ENCODE measurements at places on chromosomes 2 and 18.

GRCh38 chr18:49019446-49020045, 68.8 kb upstream of the SMAD7 start:
- no peak for DNase-seq

DNA sequence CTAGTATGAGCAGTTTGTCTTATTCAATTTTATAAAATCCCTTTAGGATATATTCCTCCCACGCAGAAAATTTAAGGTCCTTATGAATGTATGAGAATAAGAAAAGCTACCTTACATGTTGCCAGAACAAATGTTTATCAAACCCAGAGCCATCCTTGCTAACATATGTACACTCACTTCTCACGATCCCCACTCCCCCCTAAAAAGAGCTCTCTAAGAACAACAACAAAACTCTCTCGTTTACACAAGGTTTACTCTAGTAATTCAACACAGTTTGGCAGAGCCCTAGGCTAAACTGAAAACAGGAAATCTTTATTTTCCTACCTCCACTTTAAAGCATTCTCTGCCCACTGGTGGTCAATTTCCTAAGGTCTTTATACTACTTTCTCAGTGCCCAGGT, 504.9 kb downstream of the ZEB2 start:
- DNase-seq: no peak

- no peak for DNase-seq
Observed at GRCh38 chr18:22113144-22113844, 56.1 kb upstream of the GATA6 start.

DNA sequence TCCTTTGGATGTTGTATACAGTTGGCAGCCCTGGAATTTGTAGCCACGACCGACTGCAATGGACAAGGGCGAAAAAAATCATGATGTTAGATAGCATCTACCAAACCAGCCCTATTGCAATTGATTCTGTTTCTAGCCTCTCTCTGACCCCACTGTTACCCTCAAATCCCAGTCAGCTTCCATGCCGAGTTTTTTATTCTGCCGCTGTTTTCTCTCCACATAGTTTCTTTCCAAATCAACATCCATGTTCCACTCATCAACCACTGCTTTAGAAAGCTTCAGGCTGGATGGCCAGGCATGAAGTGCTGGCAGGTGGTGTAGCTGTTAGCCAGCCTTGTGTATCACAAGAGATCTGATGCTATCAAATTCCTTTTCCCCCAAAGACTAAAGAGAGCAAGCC, 272.8 kb downstream of the FIGN start:
- no peak for DNase-seq

DNA sequence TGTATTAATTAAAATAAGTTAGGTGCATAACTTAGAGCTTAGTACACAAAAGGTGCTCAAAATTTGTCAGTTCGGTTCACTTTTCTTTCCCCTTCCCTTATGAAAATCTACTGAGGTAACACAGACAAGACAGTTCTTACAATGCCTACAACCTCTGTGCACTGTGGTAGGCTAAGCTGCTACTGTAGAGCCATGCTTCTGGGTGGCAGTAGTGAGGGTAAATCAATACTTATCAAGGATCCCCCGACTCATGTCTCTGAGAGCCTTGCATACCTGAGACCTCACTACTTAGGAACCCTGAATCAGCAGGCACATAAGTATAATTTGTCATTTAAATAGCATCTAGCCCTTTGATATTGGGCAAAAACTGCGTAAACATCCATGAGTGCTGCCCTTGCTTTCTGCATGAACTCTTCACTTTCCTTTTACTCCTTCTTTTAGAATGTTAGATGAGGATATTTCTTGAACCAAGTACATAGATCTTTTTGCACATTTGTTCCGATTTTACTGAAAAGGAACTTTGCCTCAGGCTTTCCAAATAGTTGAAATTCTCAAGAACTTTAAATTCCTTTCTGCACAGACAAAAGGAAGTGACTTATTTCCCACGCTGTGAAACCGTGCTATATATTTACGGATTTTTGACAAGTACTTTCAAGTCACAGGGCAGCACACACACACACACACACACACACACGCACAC, 234.4 kb downstream of the TRIB2 start:
- DNase-seq: peak; percentile 74

- DNase-seq: no peak
Observed at GRCh38 chr2:195434346-195434745, 222.7 kb upstream of the SLC39A10 start.

GRCh38 chr18:37254236-37254754, 311.3 kb downstream of the CELF4 start:
- DNase-seq: no peak

GRCh38 chr2:120832296-120833070, 96.8 kb downstream of the GLI2 start:
- no peak for DNase-seq

- DNase-seq: no peak
Observed at GRCh38 chr2:46239847-46240181, 57.4 kb upstream of the EPAS1 start.

GRCh38 chr2:101732199-101732598, 34.7 kb downstream of the MAP4K4 start:
- DNase-seq: no peak

DNA sequence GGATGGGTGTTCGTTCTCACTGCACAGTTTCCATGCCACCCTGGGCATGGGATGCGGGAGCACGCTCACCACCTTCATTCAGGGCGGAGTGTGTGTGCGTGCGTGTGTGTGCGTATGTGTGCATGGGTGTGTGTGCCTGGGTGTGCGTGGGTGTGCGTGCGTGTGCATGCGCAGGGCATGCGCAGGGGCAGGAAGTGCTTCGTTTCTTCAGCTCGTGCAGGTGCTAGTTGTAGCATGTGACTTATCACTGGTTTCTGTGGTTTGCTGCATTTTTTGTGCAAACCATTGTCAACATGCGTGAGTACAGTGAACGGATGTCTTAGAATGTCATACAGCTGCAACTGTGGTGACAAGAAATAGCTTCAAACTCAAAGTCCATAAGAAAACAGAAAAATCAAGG, 179.5 kb downstream of the PTGR3 start:
- DNase-seq: no peak

GRCh38 chr2:17912266-17912691, 33.8 kb downstream of the KCNS3 start:
- DNase-seq: no peak

DNA sequence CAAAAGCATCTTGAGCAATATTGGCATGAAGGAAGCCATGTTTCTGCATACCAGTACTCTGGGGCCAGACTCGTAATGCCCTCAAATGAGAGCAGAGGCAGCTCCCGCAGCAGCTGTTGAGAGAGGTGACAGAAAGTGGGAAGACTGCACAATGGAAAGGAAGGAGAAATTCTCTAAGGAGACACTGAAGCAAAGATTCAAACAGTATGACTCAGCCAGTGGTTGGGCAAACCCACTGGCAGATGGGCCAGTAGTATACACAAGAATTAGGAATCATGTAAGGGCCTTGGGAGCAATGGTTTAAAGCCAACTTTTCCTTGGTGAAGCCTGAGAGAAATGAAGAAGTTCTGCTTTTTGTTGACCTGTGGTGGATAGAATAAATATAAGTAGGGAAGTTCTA, 2092.7 kb upstream of the PIK3C3 start:
- DNase-seq: no peak

DNA sequence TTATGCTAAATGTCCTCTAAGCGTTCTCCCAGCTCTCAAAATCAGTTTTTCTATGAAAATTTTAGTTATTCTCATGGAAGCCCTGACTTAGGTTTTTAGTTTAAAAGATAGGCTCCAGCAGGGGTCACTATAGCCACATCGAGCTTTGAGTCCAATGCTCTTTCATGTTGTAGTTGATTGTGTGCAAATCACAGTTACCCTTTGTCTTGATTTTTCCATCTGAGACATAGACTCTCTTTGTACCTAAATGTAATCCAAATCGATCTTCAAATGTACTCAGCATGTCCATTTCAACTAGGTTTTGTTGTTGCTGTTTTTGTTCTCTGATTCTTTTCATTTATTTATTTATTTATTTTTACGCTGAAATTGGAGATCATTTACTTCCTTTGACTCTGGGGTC, 26.4 kb upstream of the MSTN start:
- DNase-seq: peak; percentile 76

- DNase-seq: no peak
Observed at GRCh38 chr2:131517106-131517831, 10.4 kb upstream of the CCDC74A start.

DNA sequence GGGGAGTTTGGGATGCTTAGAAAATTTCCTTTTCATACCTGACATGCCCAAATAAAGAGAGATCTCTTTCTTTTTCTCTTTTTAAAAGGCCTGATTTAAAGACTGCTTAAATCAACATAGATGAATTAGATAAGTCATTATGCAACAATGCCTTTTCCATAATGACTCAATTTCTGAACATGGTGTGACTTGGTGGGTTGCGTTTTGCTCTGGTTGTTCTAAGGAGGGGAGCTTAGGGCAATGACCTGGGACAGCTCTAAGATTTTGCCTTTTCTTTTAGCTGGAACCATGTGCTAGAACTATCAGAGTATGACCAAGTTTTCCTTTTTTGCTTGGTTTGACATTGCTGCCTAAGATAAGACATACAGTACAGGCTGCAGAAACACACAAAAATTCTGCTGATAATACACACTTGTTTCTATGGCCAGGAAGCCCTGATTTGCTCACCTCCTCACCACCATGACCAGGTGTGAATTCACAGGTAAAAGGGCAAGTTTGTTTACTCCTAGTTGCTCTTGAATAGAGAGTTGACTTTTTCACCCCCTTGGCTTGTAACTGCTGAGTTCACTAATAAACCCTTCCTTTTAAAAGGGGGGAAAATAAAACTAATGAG, 58.1 kb upstream of the IL1RL1 start:
- DNase-seq: no peak

GRCh38 chr2:1495676-1496358, 82.6 kb downstream of the TPO start:
- DNase-seq: no peak

DNA sequence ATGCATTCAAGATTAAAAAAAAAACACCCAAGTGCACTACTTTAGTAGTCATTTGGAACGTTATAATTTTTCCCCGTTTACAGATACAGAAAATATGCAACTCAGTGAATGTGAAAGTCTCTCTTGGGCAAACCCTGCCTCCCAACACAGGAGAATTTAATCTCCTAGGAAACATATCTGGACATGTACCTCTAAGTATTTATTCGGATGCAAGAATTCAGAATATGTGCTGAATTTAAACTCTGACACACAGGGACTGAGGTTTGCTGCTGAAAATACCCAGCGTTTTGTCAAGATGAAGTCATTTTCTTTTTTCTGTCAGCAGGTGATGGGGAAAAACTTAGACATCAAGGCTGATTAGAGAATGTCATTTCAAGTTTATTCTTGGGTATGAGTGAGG, 105.4 kb downstream of the ACKR3 start:
- DNase-seq: no peak

GRCh38 chr2:240557808-240558207, at the start of gene ANKMY1:
Gene ANKMY1 (minus strand): TSS chr2:240557988. CDS start chr2:240557335, 653 bp downstream.
- peak; percentile 92 for DNase-seq

DNA sequence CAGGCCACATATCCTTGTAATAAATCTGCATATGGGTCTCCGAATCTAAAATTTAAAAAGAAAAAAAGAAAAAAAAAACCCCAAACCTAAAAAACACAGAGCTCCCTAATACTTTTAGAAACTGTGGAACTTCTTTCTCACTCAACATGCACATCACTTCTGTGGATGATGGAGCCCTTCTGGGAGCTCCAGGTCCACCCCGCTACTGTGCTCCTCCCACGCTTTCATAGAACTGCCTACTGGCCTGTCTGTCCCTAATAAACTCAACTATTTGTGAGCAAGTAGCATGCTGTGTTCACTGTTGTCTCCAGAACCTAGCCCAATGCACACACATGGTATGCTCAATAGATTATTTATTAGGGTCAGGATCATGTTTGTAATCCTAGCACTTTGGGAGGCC, 83.1 kb upstream of the FZD5 start:
- DNase-seq: no peak

DNA sequence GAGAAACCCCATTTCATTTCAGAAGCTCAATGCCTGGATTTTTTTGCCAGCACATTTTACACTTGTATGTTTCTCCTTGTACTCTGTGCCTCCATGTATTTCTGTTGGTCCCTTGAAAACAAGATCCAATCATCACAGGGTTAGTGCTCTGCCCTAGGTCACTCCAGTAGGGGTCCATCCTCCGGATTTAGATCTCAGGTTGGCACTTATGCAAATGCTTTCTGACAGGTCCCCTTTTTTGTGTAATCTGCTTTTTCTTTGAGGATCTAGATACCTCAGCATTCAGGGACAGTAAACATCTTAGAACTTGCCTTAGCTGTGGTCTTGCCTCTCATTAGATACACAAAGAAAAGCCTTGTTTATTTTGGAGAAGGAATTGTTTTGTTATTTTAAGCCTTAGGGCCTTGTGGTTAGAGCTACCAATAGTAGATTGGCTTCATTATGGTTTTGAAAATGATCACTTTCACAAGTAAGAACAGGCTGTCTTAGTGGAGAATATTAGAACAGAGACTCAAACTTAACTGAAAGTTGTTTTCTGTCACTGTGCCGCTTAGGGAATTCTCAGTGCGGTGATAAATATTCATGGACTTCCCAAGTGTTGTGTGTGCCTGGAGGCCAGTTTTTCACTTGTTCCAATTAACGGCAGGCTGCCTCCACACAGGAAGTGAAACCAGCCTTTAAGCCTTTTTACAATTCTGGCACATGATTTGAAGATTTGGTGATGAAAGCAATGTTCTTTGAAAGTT, 7.8 kb downstream of the MERTK start:
- DNase-seq: peak; percentile 94

GRCh38 chr2:19073522-19073921, 284.9 kb downstream of the OSR1 start:
- DNase-seq: no peak

DNA sequence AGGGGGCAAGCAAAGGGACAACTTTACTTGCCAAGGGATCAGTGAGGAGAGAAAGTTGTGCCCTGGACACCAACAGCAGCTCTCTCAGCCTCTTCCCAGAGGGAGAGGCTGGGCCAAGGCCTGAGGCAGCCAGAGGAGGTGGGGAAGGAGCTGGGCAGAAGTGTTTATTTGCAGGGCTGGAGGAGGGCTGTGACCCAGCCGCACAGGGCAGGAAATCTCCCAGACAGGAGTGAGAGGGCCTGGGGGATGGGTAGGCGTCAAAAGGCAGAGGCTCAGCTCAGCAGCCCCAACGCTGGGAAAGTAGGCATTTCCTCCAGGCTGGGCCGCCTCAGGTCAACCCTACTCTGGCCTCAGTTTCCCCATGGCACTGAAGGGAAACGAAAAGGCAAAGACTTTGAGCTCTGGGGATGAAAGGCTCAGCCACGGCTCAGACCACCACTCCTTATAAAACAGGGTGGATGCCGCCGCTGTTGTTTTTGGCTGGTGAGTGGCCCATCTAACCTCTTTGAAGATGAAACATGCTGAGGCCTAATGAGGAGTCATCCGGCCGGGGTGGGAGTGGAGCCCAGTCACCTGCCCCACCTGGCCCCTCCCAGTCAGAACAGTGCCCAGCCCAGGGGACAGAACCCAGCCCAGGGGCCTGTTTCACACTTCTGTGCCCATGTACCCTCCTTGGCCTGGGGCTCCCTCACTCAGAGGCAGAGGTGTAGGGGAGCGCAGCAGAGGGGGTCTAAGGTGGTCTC, 21.9 kb upstream of the SEMA4C start:
- DNase-seq: no peak

DNA sequence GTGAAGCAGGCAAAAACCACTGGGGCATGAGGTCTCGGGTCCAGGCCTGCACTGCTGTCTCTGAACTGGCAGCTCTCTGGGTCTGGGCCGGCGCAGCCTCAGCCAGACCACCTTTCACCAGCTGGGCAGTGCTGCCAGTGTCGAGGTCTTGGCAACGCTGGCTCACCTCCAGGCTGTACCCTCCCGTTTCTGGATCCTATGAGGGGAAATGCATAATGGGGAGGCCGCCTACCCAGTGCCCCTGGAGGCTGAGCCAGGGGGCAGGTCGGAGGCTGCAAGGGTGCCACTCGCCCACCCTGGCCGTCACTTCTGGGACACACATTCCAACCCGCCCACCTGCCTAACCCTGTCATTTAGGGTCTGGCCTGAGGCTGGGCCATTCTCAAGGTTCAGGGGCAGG, 24.6 kb downstream of the KIF1A start:
- DNase-seq: no peak

Measured in A673 (cell line).